B cell (primary cell): ENCODE measurements at places on chromosomes 5 and 9. TPM values are rescaled to one million over a fixed set of nuclear protein-coding genes. Genes with fewer than 3 reads are reported as not detected.

- no peak for DNase-seq
These were observed 163.5 kb downstream of the KDM4C start for GRCh38 chr9:6921315-6921714.

DNA sequence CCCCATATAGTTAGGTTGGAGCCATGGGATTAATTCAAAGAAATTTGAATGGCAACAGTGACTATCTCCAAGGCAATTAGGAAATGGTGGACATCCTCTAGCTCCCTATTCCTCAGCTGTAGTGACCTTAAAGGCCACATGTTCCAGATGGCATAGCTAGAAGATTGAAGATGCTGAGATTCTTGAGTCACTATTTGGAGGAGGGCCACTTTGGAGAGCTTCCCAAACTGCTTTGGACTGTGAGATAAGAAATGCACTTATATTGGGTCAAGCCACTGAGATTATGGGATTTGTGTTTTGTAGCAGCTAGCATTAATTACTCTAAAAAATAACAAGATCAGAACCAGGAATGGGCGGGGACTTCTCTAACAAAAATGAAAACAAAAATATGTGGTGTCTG is 636.2 kb upstream of the CCNG1 start:
- no peak for DNase-seq

TCF7 gene
- 58.8 and 61.1 TPM in 2 replicates for total RNA-seq

- no peak for DNase-seq
These were observed 27.9 kb downstream of the ANXA1 start for GRCh38 chr9:73179589-73179988.

SPATA31E1 gene
- total RNA-seq = not detected in 2 replicates

CEP120 gene
- total RNA-seq = 89.7 and 97.9 TPM in 2 replicates

- DNase-seq = no peak
These were observed 161.9 kb downstream of the TAF11L14 start for GRCh38 chr5:17796142-17796541.

- DNase-seq = no peak
These were observed 281.9 kb upstream of the TUSC1 start for GRCh38 chr9:25960178-25960577.

DNA sequence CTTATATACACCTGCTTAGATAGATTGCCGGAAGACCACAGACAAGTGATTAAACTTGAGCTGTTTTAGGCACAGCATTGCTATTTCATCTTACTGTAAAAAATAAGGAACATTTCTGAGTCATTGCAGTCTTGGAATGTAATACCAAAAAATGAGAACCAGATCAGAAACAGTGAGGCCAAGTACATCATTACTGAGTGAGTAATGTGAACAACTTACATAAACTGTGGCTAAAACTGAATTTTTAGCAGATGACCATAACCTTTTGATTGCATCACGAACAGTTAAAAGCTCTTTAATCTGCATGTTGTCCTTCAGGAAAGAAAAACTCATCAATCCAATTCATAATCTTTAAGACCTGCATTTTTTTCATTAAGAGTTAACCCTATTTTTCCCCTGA is 157.1 kb upstream of the FGF10 start:
- no peak for DNase-seq

DNA sequence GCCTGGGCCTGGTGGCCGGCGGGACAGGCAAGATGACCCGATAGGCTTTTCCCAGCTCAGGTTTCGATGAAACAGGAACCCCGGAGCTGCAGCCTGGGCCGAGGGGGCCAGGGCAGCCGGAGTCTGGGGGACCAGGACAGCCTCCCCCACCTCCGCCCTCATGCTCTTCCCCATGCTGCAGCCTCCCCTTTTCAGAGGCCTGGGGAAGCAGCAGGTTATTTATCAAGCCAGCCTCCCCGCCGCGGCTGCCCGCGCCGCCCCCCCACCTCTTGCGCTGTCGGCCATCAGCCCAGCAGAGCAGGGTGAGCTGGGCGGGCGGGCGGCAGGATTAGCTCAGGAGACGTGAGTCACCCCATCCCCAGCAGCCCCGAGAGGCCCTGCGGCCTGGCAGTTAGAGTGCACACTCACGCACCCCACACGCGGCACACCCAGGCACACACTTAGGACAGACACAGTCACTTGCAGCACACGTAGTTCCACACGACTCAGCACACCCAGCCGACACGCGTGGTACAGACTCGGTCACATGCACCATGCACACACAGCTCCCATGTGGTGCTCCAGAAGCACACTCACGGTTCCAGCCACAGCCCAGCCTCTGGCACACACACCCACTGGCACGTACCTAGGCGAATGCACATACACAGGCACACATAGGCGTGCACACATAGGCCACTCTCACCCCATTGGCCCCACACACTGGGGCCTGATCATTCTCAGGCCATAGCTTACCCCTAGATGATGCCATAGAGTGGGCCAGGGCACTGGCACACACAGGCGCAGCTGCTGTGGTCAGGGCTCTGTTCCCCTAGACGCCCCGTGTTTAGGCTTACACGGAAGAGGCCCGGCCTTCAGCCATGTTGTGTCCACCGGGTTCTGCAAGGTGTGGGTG is 13.0 kb downstream of the CXXC5 start:
- DNase-seq = peak; percentile 65

GPR151 gene
- total RNA-seq = not detected in 2 replicates

DNA sequence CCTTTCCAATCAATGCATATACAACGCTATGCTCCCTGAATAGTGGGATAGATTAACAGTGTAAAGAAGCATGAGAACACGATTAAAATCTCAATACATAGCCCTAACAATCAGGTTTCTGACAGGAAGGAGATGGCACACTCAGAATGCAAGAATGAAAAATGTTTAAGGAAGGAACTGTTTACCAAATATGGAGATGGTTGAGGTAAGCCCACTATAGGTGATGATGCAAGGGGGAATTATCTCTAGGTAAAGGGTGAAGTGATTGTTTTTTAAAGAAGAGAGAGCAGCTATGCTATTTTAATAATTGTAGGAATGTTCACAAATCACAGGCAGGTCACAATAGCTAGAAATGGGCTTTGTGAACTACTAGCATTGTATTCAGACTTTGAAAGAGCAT is 302.4 kb downstream of the CHSY3 start:
- no peak for DNase-seq

- DNase-seq = no peak
These were observed 263.9 kb downstream of the SPOCK1 start for GRCh38 chr5:137234973-137235943.

BHMT2 gene
- total RNA-seq = not detected in 2 replicates

DNA sequence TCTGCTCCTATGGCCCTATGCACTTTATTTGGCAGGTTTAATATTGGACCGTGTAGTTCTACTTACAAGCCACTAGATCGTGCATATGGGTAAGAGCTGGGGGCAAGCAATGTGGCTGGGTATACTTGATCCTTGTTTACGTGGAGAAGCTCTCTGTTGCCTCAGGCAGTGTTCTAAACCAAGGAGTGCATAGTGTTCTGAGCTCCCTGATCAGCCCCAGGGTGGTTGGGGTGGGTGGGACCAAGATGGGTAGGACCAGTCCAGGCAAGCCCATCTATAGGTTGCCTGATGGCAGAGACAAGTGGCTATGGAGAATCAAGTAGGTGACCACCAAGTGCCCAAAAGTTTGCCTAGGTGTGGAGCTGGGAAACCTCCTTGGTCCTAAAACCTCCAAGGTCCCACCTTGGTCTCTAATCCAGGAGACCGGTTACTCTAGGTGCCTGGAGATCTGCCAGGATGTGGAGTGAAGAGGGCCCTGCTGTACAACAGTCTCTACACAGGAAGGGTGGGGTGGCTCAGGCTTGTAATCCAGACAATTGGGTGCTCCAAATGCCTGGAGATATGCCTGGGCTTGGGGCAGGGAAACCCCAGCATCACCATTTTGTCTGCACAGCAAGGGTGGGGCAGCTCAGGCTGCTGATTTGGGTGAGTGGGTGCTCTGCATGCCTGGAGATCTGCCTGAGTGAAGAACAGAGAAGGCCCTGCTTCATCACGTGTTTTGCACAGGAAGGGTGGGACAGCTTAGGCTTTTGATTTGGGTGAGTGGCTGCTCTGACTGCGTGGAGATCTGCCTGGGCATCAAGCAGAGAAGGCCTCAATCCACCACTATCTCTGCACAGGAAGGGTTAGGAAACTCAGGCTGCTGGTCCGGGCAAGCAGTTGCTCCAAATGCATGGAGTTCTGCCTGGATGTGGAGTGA is 659.8 kb downstream of the TLE4 start:
- peak; percentile 75 for DNase-seq

GRCh38 chr5:63400079-63400478 is 562.2 kb downstream of the HTR1A start:
- DNase-seq = no peak

DNA sequence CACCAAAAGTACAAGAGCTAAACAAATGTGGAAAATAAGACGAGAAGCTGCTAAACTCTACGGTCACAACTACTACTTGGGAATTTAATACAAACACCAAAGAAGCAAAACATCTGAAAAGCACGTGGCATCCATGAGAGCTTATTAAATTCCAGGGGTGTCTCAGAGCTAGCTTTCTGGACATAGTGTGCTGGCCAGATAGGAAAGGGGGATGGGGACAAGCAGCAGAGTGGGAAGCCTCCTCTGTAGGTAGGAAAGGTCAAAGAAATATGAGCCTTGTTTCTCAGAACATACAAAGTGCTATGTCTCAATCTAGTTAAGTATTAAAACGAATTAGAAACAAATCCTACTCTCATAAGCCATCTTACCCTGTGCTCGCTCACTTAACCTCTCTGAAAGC is 51.3 kb upstream of the GOLPH3 start:
- no peak for DNase-seq

CCDC152 gene
- 4.2 and 4.8 TPM in 2 replicates for total RNA-seq

MEIKIN gene
- 0.75 TPM in 1 of 2 replicates, not detected in the other for total RNA-seq

DNA sequence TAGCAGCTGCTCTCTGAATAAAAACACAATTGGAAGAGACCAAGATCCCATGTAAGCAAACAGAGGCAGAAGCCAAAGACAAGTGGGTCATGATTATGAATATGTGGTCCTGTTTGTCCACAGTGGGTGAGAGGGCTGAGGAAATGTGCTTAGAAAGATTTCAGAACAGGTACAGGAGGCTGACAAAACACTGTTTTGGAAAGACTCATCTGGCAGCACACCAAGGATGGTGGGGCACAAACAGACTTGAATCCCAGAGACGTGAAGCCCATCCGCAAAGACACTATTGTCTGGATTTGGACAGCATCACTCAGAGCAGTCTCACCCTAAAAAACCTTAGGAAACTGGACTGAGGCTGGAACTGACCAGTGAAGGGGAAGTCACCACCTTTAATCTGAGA is 85.0 kb downstream of the ADRB2 start:
- DNase-seq = no peak

DNA sequence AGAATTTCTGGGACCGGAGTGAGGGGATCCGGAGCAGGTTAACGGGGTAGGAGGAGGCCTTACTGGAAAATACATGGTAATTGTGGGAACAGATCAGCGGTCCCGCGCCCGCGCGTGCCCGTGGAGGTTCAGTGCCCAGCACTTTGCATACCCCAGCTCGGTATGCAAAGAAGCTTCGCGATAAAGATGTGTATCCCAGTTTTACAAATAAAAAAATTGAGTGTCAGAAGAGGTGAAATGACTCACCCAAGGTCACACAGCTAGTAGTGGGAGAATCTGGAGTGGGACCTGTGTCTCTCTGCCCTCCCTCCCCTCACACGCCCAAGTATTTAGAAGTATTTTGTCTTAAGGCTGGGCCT is 967 bp downstream of the NEURL1B start:
- no peak for DNase-seq

MYO10 gene
- total RNA-seq = not detected in 2 replicates
